Posterior cingulate gyrus (tissue), 11 donors: ENCODE measurements at places on chromosomes 6 and 20.

GRCh38 chr6:43146709-43147688, 24.1 kb upstream of the SRF start:
- DNase-seq = no peak

DNA sequence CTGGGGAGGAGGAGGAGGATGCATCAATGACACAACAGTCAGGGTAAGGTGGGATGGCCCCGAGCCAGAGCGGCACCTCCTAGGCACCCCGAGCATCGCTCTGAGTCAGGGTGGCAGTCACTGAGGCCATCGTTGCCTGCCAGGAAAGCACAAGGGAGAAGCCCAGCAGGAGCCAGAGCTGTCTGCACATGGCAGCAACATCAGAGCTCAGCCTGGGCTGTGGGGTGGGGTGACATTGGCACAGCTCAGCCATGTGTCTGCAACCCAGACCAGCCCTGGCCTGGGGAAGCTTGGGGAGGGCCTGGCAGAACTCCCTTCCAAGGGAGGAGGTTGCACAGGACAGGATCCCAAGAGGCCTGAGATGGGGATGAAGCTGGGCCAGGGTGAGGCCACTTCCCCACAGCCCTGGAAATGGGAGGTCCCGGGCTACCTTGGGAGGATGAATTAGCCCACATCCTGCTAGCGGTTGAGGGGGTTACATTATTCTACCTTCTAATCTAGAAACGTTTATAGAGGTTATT, 255.6 kb downstream of the MAFB start:
- no peak for DNase-seq

DNA sequence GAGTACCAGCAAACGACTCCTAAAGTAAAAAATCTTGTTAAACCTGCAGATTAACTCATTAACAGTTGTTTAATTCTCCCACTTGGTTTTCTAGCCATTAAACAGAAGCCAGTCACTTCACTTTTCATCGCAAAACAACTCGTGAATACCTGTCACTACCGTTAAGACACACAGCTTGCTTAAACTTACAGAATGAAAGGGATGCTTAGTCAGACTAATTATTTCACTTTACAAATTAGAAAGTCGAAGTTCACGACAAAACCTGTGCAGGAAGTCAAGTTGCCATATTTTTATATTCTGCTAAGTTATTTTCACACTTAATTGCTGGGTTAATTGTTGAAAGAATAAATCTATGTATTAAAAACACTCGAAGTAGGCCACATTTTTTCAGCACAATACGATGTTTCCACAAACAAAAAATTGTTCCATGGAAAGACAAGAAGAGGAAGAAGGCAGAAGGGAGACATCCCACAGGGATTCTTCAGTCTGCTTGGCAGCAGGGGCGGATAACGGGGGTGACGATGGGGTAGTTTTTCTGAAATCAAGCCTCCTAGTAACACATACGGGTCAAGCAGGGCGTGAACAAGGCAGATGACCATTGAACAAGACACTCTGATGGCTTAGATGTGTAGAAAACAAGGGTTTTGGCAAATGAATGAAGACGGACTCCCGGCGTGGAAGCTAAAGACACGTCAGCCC, 933 bp downstream of the SSR1 start:
- DNase-seq = no peak

DNA sequence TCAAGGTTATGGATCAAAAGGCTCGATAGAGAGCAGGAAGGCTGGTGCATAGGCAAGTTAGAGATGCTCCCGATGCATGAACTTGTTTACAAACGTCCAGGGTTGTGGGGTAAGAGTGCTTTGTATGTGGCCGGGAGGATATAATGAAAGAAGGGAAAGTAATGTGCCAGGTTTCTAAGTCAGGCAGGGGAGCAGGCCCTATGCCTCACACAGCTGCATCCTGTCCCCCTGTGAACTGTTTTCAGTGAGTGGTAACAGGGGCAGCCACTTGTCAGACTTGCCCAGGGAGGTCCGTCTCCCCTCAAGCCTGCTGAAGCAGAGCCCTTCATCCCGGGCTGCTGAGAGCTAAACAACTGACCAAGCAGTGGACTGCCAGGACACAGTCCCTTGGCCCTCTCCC, 19.4 kb downstream of the KCNK5 start:
- no peak for DNase-seq

GRCh38 chr6:100627911-100628758, 163.4 kb upstream of the SIM1 start:
- DNase-seq = no peak

DNA sequence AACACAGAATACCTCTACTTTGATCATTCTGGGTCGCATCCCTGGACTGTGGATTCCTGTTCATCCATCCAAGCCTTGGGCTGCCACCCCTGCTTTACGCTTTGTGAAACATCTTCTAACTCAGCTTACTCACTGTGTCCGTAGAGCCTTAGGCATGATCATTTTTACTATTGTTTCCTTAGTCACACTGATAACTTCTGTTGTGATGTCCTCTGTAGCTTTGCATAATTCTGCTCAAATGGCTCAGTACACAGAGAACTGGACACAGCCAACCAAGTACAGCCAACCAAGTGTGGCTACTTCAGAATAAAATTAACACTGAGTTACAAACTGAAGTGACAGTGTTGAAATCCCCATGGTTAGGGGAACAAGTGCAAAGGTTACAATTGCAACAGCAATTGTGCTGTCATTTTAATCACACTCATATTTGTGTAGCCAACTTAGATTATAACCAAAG, 8.6 kb upstream of the FKBP1A start:
- no peak for DNase-seq

DNA sequence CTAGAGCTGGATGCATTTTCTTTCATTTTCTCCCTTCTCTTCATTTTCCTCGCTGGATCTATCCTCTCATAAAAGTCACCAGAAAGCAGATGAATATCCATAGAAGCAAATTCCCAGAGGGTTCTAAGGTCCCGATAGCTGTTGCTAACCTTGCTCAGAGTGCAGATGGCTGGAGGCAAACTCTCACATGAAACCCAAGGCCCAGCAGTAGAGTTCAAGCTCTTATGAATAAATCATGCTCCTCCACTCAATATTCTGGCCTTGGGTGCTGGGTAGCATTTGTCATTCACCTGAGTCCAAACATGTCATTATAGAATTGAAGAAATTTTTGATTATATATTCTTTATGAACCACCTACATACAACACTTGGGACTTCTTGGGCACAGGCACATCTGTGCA, 539.7 kb upstream of the MARCKS start:
- no peak for DNase-seq

- no peak for DNase-seq
Measured at GRCh38 chr20:4508773-4509172, 212.9 kb upstream of the PRND start.

- DNase-seq = peak; percentile 78
Measured at GRCh38 chr20:62500237-62500864, 24.6 kb upstream of the GATA5 start.

DNA sequence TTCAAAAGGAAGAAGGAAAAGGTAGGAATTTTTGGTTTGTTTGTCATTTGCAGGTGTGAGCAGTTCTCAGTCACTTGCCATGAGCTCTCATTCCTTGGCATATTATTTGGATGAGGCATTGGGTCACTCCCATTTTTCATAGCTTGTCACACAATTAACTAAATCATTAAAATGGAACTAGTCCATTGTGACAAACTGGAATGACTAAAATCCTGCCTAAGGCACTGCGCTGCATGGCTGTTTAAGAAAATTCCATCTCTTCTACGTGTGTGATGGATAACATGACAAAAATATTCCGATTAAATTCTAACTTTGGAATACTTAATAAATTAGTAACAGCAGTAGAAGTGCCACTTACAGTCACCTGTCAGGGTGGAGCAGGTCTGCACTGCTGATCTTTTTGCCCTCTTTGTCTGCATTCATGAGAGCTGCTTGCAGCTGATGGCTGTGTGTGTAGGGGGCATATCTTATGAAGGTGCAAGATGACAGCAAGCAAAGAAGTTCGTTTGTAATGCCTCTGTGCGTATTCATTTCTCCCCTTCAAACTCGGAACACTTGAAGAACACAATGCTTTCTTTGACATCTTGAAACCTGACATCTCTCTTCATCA, 1292.6 kb upstream of the MAP3K7 start:
- no peak for DNase-seq

GRCh38 chr20:36461600-36462439, 79.5 kb upstream of the MYL9 start:
- DNase-seq = no peak

GRCh38 chr6:148878683-148879082, 131.9 kb downstream of the UST start:
- DNase-seq = no peak

- no peak for DNase-seq
Measured at GRCh38 chr6:154800338-154800737, 67.1 kb downstream of the SCAF8 start.

DNA sequence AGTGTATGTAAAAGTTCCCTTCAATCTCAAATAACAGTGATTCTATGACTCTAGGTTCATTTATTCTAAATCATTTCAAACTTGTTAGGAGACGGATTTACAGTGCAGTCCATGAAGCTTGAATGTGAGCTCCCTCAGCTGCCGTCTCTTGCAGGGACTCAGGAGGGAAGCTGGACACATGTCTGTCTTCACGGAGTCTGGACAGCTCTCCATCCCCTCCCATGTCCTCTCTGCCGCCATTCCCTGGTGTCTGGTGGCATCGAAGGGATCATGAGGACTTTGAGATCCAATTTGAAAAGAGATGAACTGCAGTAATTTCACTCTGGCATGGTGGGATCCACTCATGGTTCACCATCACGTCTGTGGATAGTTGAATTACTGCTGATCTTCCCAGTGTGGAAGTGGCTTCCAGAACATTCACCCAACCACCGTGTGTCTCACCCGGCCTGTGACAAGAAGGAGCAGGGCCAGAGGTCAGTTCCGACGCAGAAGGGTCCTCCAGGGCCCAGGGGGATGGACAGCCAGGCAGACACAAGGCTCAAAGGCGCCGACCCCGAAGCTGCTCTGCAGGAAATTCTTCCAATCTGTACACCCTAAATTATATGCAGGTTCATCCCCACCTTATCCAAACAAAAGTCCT, 370.1 kb downstream of the THBS2 start:
- no peak for DNase-seq

GRCh38 chr6:53578371-53578770, 33.5 kb upstream of the GCLC start:
- DNase-seq = no peak

DNA sequence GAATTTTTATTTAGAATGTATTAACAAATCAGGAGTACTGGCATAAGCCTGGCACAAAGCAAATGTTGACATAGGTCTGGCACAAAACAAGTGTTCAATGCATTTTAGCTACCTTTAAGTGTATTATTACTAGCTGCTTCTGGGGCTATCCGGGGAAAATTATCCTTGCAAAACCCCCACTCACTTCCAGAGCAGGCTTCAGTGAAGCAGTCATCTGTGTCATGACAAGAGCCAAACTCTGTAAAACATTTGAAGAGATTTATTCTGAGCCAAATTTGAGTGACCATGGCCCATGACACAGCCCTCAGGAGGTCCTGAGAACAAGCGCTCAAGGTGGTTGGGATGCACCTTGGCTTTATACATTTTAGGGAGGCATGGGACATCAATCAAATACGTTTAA, 6.4 kb upstream of the TRIM38 start:
- no peak for DNase-seq

- DNase-seq = no peak
Measured at GRCh38 chr6:44590471-44590870, 203.0 kb downstream of the CDC5L start.

- peak; percentile 37 for DNase-seq
Measured at GRCh38 chr6:28896505-28897368, 27.0 kb downstream of the TRIM27 start.

DNA sequence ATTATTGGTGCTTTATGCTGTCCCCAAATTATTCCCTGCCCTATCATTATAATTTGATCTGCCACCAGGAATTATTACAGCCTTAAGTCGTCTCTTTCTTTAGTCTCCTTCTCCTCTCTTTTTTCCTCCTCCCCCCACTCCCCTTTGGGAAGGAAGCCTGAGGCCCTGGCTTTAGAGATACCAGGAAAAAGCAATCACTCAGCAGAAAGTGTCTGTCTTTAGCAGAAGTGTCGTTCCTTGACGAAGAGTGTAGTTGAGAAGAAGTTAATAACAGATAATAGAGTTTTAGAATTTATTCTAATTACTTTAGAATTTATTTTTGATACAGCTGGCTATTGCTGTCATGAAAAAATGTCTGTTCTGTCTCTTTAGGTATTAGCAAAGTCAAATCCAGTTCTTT, 16.5 kb downstream of the LIN28B start:
- DNase-seq = no peak

DNA sequence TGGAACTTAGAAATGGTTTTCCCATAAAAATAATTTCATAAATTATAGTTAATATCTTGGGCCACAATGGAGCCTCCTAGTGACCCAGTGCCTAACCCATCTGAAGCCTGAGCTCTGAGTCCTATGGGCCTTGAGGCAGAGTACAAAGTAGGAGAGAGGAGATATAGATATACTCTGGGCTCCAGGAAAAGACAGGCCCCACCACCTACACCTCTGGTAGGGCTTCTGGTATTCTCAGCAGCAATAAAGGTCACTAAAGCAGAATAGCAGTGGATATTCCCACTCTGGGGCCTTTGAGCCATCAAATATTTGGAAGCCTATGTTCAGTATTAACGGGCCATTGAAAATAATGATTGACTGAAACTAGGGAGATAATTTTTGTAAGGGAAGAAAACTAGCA, 24.1 kb downstream of the CYP39A1 start:
- no peak for DNase-seq

DNA sequence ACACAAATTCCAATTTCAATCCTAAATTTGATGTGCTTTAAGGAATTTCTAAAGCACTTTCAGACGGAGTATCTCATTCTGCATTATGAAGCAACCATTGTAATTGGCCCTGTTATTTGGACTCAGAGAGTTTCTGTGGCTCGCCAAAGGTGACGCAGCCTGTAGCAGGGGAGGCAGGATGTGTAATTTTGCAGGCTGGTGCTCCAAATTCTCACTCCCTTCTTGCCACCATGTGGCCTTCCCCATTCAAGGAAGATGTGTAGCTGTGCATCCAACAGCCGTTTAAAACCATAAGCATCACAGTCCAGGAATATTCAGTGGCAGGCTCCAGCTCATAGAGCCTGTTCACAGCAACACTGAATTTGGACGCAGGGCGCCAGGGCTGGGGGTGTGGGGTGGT, 45.8 kb downstream of the AGPAT4 start:
- peak; percentile 80 for DNase-seq

DNA sequence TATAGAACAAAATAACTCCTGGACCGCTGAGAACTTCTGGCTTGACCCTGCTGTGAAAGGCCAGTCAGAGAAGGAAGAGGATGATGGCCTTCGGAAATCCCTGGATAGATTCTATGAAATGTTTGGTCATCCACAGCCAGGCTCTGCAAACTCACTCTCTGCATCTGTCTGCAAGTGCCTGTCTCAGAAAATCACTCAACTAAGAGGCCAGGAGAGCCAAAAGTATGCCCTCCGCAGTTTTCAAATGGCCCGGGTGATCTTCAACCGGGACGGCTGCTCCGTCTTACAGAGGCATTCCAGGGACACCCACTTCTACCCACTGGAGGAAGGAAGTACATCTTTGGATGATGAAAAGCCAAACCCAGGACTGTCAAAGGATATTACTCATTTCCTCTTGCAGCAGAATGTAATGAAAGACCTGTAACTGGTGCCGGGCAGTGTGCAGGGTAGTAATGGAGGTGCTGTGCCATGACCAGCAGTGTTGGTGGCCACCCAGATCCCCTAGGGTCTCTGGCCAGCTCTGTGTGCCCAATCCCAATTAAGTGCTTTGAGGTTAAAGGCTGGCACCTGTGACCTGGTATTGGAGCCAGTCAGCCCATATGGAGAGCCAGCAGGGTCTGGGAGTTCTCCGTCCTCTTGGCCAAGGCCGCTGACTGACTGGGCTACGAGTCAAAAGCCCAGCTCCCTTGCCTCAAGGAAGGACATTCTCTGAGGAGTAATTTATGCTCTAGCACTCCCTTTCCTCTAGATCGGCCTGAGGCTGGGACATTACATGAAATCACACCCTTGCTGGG, 87.1 kb downstream of the TRMT6 start:
- peak; percentile 8 for DNase-seq

- peak; percentile 66 for DNase-seq
Measured at GRCh38 chr20:25042531-25043498, 15.1 kb downstream of the ACSS1 start.
